ENCODE measurements at places on chromosomes 2 and 18.
A peak's percentile ranks its signal among the peaks of the same experiment; 100 is the strongest.

DNA sequence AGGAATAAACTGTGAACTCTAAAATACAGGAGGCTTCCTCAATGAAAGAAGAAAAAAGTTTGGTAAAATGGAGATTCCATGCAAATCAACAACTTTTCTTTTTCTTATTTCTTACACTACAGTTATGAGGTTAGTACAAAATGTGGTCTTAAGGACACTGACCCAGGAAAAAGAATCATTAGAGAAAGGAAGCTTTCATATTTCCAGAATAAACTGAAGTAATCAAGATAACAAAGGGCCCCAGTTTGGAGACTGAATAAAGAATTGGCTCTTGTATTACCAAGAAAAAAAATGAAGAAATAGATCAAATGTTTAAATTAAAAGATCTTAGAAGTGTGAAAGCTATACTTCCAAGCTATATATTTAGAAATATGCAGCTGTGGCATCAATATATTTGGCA, 72.3 kb downstream of the SLC66A3 start:
- DNase-seq: no peak

DNA sequence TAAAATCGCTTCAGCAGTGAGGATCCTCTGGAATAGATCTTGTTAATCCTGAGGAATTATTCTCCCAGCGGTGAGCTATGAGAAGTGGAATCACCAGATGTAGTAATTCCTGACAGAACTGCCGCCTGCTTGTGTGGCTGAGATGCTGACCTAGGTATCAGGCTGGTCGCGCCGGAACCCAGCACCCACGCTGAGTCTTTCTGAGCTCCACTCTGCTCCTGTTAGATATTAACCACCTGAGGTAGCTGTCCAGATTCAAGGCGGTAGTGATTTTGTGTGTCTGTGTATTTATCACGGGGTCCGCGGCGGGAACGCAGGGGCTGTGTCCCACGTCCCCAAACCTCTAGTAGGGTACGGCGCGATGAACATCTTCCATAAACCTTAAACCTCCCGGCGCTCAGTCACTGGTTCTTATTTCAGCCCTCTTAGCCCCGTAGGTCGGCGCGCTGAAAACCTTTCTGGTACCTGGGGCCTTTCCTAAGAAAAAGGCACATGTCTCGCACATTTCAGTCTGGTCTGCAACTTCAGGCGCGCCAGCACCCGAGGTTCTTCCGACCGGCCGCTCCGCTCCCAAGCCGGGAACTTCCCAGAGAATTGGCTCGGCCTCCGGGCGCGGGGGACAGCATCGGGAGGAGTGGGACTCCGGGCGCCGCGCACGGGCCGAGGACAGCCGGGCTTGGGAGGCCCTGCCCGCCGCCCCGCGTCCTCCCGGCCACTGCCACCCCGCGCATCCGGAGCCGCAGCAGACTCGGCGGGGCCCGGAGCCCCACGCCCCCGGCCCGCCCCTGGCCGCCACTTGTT, 542 bp upstream of the CNNM3 start:
- no peak for DNase-seq

GRCh38 chr2:1310202-1310601, 103.1 kb upstream of the TPO start:
- no peak for DNase-seq

DNA sequence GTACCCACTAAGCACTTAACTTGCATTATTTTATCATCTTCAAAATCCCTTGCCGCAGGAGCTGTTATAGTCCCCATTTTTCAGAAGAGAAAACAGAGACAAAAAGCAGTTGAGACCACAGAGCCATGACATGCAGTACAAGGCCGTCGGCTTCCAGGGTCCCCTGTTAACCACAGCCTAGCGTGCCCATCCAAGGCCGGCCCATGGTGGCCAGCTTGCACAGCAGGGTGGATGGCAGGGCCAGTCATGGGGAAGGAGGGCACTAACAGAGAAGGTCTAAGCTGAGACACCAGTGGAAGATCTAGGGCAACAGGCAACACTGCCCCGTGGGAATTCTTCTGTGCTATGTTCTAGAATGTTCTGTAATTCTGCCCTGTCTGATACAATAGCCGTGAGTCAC, 192.6 kb upstream of the ID2 start:
- no peak for DNase-seq

DNA sequence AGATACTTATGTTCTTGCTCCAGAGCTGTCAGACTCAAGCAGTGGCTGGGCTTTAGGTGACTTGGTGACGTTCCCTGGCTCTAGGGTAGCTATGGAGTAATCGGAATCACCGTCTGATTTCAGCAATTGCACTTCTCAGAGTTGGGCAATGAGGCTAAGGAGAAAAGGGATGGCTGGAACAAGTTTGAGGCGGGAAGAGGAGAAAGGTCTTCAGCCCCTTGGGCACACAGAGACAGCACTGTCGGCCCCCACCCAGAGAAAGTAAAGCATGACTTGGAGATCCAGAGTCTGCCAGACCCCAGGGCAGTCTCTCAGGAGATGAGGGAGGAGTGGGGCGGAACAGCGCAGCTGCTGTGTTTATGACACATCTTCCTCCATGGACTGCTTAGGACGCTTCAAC, 114.5 kb downstream of the KLHL29 start:
- DNase-seq: no peak

DNA sequence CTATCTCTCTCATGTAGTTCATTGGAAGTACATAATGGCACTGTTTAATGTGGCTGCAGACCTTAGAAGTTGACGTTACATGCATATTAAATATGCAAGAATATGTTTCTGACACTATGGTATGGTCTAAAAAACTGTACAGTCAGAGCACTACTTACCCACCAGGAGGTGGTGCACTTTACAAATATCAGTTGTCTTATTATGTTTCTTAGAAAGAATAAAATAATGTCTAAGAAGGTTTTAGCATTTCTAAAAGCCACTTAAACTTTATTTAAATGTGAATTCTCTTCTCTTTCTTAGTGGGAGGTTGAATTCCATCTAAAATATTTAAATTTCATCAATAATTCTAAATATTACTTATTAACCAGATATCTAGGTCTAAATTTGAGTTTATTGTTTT, 4.3 kb downstream of the TMEFF2 start:
- DNase-seq: no peak

- DNase-seq: no peak
Observed at GRCh38 chr18:4264347-4264791, 190.7 kb downstream of the DLGAP1 start.

GRCh38 chr2:52968043-52968442, 799.6 kb upstream of the CHAC2 start:
- no peak for DNase-seq

DNA sequence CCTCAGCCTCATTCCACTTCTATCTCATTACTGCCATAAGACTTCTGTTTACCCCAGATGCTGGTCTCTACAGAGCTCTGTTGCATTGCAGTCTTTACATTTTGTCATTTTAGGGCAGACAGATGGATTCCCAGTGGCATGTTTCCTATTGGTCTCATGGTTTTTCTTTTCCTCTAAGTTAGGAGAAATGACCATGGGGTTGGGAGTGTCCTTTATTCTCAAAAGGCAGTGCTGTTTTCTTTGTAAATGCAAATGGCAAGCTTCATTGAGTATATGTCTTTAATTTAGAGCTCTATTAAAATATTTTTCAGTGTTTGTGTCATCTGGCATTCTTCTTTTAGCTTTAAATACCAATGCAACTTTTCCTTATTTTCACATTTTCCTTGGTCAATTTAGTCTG, 57.0 kb downstream of the MSTN start:
- no peak for DNase-seq

GRCh38 chr2:33056170-33056569, 109.4 kb downstream of the LTBP1 start:
- DNase-seq: no peak

DNA sequence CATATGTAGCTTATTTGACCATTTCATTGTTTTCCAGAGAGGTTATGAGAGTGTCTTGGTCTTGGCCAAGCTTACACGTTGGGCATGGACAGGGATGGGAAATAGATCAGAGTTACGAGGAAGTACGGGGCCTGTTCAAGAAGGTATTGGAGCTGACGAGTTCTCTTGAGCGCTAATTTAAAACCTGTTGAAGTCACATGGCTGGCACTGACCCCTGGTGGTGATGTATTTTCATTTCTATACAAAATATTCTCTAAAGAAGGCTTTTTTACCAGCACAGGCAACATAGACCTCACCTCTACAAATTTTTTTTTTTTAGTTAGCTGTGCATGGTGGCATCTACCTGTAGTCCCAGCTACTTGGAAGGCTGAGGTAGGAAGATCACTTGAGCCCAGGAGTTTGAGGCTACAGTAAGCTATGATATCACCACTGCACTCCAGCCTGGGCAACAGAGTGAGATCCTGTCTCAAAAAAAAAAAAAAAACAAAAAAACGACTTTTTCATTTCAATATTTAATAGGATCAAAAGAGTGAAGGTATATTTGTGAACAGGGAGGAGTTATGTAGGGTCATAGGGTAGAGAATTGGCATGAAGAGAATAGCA, 19.6 kb downstream of the UGP2 start:
- DNase-seq: peak; percentile 15

DNA sequence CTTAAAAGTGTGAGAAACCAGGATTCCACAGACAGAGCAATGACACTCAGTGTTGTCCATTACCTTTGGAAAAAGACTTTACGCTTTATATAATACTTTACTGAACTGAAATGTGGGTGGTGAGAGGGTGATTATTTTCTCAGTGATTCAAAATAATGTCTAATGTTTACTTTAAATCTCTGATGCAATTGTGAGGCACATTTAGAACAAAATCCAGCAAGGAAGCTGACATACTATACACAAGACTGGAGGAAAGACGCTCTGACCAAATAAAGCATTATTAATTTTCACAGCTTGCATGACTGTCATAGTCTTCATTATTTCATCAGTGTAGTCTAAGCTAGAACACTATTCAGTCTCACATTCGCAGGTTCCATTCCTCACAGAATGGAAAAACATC, 34.1 kb upstream of the STAT1 start:
- no peak for DNase-seq

- no peak for DNase-seq
Observed at GRCh38 chr2:176976736-176977685, 235.6 kb upstream of the HNRNPA3 start.

- DNase-seq: no peak
Observed at GRCh38 chr2:83744855-83745254, 714.2 kb downstream of the SUCLG1 start.

GRCh38 chr2:220837226-220837625, 734.9 kb downstream of the EPHA4 start:
- DNase-seq: no peak

DNA sequence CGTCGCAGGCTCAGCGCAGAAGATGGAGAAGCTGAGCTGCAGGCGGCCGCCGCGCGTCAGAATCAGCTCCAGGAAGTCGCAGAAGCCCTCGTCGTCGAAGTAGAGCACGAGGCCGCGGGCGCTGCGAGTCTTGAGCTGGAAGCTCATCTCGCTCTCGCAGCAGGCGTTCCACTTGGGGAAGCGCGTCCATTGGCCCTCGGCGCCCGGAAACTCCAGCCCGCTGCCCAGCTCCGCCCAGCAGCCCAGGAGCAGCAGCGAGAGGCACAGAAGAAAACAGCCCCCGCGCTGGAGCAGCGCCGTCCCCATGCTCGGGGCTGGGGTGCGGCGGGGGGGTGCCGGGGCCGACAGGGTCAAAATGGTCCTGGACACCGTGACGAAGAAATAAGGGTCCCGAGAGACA, 4.0 kb downstream of the NRXN1 start:
- DNase-seq: no peak

- DNase-seq: no peak
Observed at GRCh38 chr18:13414102-13414501, 195.5 kb downstream of the LDLRAD4 start.

GRCh38 chr2:179049546-179050311, at the start of gene CCDC141:
Gene CCDC141, minus strand, starts transcription at chr2:179050137. Its CDS starts 196 bp downstream, at chr2:179049941.
- no peak for DNase-seq

DNA sequence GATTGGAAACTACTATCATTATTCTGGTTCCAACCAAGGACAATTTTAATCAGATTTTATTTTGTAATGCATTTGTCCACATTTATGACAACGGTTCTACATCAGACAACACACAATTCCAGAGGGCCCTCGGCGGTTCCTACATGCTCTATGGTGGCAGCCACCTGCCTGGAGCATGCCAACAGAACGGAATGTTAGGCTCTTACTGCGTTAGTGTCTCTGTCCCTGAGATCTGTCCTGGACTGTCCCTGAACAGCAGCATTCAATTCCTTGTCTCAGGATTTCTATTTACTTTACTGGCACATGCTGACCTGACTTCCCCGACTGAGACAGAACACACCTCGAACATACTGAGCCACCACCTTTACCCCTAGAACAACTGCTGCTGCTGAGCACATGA, 117.7 kb downstream of the CCBE1 start:
- DNase-seq: no peak

GRCh38 chr2:72576861-72577260, 249.0 kb downstream of the EXOC6B start:
- no peak for DNase-seq

DNA sequence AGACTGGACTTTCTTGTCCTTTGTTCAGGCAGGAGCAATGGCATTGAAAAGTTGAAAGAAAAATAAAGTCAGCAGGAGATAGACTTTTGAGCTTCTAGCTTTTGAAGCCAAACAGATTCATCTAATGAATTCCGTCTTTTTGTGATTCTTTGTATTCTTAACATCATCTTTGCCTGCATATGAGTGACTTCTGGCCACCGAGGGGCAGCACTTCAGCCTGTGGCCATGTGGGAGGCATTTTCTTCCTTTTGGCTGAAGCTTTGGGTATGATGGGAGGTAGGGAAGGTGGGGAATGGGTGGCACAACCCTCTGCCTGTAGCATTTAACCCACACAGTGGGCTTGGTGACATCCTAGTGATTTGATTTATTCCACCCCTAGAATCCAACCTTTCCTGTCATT, 220.6 kb downstream of the SETBP1 start:
- no peak for DNase-seq

- DNase-seq: no peak
Observed at GRCh38 chr18:12308386-12309100, 502 bp downstream of the TUBB6 start.

GRCh38 chr2:18336975-18337374, 223.5 kb downstream of the RDH14 start:
- DNase-seq: no peak
